ENCODE measurements at places on chromosomes 3 and 15.

- DNase-seq, result no peak
Observed at GRCh38 chr3:72303926-72304325, 519.0 kb upstream of the PROK2 start.

DNA sequence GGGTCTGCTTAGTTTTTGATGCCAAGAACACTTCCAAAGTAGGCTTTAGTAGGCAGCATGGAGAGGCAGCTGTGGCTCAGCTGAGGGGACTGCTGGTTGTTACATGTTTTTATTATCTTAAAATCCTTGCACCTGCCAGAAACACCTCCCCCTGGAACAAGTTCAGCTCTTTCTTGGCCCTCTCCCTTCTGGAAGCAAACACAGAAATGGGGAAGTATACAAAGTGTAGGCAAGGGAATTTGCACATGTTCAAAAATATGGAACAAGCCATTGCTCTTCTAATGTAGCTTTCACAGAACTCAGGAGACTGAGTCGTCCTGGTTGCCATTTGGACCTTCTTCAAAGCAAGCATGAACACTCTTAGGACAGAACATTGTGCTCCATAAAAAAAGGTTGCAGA is 169.1 kb upstream of the SEMA6D start:
- no peak for DNase-seq

DNA sequence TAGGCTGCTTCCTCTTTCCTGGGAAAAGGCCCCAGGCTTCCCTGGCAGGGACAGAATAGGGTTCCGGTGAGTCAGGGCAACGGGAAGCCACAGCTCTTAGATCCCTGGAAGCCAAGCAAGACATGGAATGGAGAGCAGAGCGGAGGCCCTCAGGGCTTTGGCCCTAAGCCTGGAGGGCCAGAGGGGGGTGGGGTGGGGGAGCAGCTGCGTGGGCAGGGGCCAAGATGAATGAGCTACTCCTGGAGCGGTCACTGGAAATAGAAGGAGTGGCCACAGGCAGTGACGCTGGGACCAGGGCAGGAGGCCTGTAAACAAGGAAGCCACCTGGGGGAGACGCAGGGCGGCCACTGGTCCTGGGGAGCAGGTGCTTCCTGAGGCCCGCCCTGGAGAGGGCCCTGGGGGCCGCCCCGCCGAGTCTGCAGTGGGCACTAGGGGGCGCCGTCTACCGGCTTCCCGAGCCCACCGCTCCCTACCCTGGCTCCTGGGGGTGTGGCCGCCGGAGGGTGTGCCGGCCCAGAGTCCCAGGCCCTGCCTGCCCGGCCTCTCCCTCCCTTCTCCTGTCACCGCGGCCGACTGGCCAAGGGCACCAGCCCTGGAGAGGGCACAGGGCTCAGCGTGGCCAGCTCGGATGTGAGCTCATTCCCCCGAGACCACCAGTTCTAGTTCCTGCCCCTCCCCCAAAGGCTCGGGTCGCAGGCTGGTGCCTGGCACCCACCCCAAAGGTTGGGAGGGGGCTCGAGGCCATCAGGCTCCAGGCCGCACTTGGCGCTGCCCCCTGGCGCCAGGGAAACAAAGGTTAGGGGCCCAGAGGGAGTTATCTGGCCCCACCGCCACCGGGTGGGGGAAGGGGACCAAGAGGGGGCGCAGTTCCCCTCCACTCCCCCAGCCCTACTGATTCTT is 12.1 kb downstream of the VPS18 start:
- peak; percentile 84 for DNase-seq

GRCh38 chr3:115835946-115836345 is 212.6 kb downstream of the GAP43 start:
- no peak for DNase-seq
